NCI-H524 treated with DMSO at 0.1 percent for 48 hours (cell line): ENCODE measurements at places on chromosomes 2 and 18.

DNA sequence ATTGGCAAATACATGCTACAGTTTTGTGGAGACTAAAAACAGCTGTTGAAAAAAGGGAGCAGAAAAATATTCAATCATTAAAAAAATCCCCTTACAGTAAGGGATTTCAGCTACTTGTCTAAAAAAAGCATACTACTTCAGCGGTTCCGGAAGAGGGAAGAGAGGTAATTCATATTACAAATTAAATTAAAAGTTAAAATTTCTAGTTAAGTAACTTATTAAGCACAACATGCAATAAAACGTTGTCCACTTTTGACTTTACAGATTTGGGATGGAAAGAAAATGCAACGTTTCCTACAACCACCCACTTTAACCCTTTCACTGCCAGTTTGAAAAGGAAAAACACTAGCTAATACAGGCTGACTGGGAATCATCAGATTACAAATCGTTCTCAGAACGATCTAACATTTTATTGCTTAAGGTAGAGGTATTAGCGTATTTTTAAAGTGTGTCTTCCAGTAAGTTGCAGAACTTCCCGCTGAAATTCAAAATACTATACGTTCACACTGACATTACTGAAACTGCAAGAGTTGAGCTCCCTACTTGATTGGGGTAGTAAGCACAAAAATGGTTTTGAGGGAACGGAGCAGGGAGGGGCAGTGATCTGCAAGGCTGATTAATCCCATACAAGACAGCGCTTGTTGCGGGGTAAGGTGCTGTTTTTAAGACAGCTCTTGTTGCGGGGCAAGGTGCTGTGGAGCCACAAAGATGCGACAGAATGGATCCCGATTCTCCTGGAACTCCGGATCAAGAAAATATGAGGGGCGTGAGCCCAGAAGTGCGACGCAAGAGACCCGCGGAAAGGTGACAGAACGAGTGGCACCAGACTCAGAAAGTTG, 743 bp downstream of the HADHA start:
- DNase-seq, result no peak

DNA sequence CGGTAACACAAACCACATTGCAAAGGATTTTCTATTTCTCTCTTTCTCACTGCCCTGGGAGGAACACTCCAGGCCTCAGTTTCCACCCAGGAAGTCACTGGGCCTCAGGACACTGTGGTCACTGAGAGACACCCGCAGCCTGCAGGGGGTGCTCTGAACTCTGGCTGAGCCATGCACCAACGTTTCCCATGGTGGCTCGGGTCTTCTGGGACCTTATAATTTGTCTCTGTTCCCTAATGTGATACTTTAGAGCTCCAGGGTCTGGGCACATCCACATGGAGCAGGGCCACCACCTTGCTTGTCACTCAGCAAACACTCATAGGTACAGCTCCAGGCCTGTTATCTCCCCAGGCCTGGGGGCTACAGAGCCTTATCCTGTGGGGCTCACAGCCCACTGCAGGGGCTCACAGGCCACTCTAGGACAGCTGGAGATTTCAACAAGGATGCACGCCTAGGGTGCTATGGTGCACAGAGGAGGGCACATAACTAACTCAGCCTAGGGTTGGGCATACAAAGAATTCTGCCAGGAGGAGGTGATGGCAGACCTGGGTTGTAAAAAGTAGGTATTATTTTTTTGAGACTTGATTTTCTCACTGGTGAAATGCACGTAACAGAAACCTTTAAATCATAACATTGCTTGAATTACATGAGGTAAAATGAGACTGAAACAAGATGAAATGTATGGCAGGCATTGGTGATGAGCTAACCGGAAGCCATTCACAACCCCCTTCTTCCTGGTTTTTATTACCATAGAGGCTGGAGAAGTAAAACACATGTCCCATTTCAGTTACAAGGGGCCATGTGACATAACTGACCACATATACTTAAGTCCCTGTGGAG, 3.0 kb upstream of the HS1BP3 start:
- no peak for DNase-seq

- DNase-seq, result no peak
These were observed 5.3 kb downstream of the GLI2 start for GRCh38 chr2:120740765-120741524.

DNA sequence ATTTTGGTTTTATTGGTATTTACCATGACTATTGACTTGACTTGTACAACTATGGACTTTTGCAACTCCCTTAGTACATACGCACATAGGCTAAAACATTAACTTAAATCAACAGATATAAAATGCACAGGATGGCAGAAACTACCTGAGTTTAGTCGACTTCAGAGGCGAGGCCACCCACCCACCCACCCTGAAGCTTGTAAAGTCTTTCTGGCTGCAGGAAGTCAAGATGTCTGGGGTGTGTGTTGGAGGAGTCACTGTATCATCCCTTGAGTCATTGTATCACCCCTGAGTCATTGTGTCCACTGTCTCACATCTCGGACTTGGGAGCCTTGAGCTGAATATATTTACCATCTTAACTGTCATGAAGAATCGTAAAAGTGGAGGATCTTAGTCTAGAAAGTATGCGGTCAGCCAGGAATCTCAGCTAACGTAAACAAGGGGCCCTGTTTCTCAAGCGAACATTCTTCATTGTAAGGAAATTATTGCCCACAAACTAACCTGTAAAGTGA, 140.0 kb upstream of the ST6GAL2 start:
- no peak for DNase-seq

GRCh38 chr2:145677371-145677770, 1157.5 kb upstream of the ZEB2 start:
- no peak for DNase-seq

DNA sequence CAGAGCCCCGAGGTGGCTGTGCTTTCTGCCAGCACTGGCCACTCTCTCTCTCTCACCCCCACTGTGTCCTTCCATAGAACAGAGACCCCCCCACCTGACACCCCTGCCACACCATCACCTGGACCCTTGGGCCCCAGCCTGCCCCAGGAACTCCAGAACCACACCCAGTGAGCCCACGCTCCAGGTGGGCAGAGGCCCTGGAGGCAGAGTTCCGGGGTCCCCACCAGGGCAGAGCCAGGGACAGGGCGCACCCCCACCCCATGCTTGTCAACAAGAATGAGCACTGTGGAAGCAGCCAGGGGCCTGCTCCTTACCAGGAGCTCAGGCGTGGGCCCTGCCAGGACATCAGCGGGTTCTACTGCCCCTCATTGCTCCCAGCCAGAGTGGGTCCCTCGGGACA, 14.6 kb downstream of the PASK start:
- no peak for DNase-seq

DNA sequence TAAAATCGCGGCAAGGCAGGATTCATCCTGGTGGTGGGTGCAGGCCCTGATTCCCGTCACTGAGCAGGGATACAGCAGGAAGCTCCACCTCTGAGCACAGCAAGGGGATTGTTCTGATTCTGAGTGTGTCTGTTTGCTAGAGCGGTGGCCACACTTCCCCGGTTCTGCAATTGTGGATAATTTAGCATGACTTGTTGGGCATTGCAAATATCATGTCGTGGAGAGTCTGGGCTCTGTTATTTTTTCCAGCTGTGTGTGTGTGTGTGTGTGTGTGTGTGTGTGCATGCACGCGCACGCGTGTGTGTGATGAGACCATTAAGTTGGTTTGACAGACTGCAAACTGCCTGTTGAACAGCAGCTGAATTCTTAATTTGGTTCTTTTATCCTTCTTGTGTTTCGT, 4.1 kb upstream of the TMEM18 start:
- no peak for DNase-seq

DNA sequence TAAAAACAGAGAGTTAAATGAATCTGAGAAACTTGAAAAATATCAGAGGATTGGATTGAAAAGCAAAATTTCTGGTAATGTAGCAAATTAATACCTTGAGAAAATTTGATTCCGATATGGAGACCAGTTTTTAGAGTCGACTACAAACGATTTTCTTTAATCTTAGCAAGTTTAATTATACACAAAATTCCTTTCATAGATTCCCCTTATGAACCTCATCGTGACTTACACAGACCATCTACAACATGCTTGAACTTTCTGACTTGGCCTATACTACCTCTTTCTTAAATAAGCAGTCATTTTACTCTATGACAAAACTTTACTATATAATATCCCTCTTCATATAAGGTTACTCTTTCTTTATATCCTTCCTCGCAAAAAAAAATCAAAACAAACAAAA, 769.6 kb upstream of the CRIM1 start:
- no peak for DNase-seq

DNA sequence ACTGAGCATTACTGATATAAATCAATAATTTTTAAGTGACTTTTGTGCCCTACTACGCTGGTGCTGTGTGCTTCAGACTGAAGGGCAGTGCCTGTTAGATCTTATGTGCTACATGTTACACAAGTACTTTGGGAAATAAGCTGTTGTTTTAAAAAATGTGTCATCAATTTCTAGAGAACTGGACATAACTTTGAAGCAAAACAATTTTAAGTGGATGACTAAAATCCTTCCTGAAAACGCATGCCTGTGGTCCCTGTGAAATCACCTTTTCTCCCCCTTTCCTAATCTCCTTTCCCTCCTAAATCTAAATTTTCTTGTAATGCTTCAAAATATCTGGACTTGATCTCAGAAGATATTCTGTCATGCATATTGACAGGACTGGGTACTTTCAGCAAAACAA, 7.1 kb upstream of the IL1RL1 start:
- DNase-seq, result no peak

GRCh38 chr2:232275670-232276069, 102.9 kb upstream of the ALPP start:
- peak; percentile 6 for DNase-seq

- DNase-seq, result no peak
These were observed 5.9 kb upstream of the ATP5MC3 start for GRCh38 chr2:175187378-175187777.

- DNase-seq, result no peak
These were observed 20.9 kb downstream of the RAB10 start for GRCh38 chr2:26054598-26055348.

DNA sequence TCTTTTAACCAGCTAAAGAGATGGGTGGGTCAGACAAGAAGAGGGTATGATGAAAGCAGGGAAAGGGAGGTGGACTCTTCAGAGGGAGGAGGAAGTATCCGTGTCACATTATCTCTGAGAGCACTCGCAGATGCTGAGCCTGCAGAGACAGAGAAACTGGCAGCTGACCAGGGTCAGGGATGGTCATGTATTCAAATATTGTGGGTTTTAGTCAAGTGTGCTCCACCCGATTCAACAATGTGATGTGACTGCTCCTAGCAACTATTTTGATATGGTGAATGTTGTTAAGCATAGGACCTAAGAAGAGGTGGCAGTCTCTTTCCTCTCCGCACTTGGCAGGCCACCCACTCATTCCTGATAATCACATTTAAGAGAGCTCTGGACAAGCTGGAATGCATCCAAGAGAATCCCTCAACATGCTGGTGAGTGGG, 1.3 kb upstream of the CLIP4 start:
- DNase-seq, result no peak

DNA sequence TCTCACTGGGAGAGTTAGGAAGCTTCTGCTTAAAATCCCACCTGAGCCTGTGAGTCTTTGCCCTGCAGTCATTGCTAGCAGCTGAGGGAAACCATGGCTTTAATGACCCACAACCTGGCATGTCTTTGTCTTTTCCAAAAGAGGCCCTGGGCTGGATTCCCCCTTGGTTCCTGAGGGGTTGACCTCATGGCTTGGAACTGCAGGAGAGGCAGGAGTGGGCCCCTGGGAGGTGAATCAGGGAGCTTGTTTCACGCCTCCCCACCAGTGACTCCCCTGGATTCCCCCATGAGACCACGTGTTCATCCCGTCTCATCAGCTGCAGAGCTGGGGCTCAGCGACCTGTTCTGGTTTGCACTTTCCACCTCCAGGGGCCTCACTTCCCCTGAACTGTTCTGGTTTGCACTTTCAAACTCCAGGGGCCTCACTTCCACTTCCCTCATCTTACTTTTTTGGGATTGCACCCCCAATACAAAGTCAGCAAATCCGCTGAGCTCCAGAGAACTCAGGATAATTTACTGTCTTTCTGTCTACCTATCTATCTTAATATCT, 58.5 kb upstream of the TMEM18 start:
- no peak for DNase-seq

GRCh38 chr2:83784947-83785346, 674.1 kb downstream of the SUCLG1 start:
- no peak for DNase-seq

- DNase-seq, result no peak
These were observed 55.5 kb downstream of the MARCHF4 start for GRCh38 chr2:216316743-216317142.

GRCh38 chr2:156017341-156017885, 315.1 kb downstream of the NR4A2 start:
- DNase-seq, result no peak

- DNase-seq, result no peak
These were observed 25.8 kb upstream of the TMEM182 start for GRCh38 chr2:102736110-102736409.

DNA sequence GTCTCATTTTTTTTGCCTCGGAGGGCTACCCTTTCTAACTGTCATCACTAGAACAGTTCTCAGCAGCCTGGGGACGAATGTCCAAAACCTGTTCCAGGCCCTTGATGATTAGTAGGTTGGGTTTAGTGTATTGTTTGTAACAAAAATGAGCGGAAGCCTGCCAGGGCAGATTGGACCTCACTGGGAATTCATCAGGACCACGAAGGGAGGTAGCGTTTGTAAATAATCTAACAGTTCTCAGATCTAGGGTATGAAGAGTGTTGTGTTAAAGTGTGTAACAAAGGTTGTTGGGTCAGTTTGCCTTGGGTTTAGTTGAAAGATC, 799 bp downstream of the CEP68 start:
- no peak for DNase-seq

DNA sequence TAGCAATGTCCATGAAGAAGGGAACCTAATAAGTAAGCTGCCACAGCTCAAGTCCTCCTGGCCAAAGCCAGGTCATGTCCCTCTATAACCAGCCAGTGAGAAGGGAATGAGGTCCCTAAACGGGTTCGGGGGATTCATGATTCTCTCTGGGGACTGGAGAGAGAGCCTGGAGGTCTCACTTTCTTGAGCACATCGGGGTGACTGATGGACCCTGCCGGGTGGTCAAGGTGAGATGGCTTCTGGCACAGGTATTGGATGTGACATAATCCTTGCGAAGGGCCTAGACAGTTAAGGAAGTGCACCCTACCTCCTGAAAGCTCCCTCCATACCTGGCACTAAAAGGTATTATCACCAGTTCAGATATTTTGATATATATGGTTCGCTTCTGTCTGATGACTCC, 45.7 kb downstream of the HRH4 start:
- no peak for DNase-seq

GRCh38 chr2:205727174-205727573, 44.9 kb downstream of the NRP2 start:
- no peak for DNase-seq

- no peak for DNase-seq
These were observed 947.2 kb downstream of the ERBB4 start for GRCh38 chr2:211591426-211591825.

DNA sequence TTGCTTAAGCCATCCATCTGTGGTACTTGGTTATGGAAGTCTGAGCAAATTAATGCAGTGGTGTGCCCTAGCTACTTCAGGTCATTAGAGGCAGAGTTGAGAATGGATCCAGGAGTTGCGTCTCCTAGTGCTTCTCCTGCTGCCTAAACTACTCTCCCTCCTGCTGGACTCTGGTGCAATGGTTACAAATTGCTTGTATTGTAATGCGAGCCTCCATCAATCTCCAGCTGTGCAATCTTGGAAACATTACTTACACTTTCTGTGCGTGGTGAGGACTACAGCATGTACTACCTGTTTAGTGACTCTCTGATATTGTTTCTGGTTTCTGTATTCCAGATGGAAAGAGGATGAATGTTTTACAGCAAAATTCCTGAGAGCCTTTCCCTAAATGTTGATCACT, 119.0 kb upstream of the CYRIA start:
- DNase-seq, result no peak

GRCh38 chr2:26639685-26640243, 1.4 kb downstream of the CIB4 start:
- DNase-seq, result no peak

GRCh38 chr2:53040536-53041229, 726.9 kb upstream of the CHAC2 start:
- DNase-seq, result no peak
